HuH-7.5 (cell line): ENCODE measurements at places on chromosomes 6 and 20.
A peak's percentile ranks its signal among the peaks of the same experiment; 100 is the strongest.

DNA sequence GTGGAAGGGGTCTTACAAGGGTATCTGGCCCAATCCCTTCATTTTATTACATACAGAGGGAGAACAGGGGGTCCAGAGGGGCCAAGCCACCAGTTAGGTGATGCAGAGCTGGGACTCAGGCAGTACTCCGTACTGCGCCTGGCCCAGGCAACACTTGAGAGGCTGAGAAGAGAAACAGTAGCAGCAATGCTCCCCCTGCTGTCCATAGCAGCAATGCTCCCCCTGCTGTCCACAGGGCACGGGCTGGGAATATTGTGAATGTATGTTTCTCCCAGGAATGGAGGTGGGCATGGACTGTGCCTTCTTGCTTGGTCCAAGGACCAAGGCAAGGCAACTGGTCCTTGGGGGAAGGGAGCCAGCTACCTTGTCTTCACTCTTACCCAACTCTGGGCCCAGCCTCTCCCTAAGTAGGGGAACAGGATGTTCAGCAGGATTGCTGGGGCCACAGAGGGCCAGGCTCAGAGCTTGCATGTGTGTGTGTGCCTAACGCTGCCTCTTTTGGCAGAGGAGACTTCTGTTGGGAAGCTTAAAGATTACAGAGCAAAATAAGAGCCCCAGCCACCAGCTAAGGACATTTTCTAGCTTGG is 14.8 kb upstream of the FAM83C start:
- peak; percentile 88 for DNase-seq

DNA sequence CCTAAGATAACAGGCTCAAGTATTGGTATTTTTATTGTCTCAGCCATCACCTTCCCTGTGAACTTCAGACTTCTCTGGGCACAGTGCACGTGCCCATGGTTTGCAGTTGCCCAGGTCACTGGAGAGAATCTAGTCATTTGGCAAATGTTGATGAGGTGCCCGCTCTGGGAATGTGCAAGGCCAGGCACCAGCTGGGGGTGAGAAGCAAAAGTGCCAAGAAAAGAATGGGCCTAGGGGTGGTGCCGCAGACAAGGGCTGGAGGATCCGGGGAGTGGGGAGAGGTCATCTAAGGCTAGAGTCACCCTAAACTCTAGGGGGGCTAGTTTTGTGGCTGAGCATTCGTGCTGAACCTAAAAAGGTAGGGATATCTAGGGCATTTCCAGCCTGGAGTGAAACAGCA is 57.0 kb upstream of the VSTM2L start:
- DNase-seq, result no peak

DNA sequence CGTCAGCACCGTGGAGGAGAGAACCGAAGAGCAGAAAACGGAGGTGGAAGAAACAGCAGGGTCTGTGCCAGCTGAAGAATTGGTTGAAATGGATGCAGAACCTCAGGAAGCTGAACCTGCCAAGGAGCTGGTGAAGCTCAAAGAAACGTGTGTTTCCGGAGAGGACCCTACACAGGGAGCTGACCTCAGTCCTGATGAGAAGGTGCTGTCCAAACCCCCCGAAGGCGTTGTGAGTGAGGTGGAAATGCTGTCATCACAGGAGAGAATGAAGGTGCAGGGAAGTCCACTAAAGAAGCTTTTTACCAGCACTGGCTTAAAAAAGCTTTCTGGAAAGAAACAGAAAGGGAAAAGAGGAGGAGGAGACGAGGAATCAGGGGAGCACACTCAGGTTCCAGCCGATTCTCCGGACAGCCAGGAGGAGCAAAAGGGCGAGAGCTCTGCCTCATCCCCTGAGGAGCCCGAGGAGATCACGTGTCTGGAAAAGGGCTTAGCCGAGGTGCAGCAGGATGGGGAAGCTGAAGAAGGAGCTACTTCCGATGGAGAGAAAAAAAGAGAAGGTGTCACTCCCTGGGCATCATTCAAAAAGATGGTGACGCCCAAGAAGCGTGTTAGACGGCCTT is 41.6 kb downstream of the ZBTB2 start:
- DNase-seq, result no peak

DNA sequence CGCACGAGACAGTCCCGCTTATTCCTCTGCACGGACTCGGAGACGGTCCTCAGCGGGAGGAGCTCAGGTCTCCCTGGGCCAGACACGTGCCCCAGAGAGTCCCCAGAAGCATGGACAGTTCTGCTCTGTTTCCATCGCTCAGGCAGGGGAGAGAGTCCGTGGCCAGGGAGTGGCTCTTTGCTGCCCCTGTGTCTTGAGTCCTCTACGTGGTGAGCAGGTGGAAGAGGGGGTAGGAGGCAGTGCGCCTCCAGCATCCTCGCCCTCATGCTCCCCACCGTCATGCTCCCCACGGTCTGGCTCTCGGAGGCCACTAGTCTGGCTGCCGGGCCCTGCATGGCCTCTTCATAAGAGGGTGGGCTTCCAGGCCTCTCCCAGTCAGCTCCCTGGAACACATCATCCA is 8.9 kb downstream of the TAGAP start:
- no peak for DNase-seq

DNA sequence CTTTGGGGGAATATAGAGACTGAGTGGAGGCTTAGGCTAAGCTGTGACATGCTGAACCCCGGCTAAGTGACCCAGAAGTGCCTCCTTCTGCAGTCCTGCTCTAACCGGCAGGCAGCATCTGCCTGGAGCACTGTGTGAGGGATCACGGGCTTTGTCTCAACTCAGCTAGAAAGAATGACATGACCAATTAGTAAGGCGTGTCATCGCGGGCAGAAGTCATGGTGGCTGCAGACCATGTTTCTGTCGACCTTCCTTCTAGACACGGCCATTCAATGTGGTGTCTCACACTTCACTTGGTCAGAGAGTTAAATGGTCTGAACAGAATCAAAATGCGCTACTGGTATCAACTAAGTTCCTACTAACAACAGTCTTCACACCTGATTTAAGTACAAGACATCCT is 35.0 kb downstream of the HUS1B start:
- no peak for DNase-seq

GRCh38 chr20:43921227-43921780 is 6.7 kb downstream of the TOX2 start:
- no peak for DNase-seq

- no peak for DNase-seq
Measured at GRCh38 chr20:52829111-52829510, 143.0 kb upstream of the TSHZ2 start.

DNA sequence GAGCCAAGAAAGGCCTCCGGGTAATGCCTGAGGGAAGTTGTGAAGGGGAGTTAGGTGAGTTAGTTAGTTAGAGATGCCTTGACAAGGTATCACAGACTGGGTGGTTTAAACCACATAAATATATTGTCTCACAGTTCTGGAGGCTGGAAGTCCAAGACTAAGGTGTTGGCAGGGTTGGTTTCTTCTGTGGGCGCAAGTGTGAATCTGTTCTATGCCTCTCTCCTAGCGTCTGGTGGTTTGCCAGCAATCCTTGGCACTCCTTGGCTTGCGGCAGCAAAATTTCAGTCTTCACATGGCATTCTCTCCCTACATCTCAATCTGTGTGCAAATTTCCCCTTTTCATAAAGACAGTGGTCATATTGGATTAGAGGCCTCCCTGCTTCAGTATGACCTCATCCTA is 29.7 kb upstream of the RANBP9 start:
- DNase-seq, result no peak

- DNase-seq, result no peak
Measured at GRCh38 chr6:165641672-165642156, 21.3 kb downstream of the PDE10A start.

DNA sequence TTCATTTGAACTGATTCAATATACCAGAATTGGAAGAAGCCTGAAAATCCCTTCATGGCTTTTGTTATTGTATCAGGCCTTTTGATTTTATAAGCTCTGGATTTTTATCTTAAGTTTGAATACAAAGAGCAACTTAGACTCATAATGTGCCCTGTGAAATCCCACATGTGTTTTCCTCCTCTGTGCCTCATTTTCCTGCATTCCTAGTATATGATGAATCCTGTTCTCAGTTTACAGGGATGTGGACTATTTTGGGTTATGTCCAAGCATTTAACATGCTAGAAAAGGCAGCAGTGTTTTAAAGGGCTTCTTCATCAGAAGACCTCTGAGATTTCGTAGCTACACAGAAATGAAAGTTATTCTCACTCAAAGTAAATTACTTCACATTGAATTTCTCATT is 455.0 kb downstream of the RFPL4B start:
- no peak for DNase-seq

DNA sequence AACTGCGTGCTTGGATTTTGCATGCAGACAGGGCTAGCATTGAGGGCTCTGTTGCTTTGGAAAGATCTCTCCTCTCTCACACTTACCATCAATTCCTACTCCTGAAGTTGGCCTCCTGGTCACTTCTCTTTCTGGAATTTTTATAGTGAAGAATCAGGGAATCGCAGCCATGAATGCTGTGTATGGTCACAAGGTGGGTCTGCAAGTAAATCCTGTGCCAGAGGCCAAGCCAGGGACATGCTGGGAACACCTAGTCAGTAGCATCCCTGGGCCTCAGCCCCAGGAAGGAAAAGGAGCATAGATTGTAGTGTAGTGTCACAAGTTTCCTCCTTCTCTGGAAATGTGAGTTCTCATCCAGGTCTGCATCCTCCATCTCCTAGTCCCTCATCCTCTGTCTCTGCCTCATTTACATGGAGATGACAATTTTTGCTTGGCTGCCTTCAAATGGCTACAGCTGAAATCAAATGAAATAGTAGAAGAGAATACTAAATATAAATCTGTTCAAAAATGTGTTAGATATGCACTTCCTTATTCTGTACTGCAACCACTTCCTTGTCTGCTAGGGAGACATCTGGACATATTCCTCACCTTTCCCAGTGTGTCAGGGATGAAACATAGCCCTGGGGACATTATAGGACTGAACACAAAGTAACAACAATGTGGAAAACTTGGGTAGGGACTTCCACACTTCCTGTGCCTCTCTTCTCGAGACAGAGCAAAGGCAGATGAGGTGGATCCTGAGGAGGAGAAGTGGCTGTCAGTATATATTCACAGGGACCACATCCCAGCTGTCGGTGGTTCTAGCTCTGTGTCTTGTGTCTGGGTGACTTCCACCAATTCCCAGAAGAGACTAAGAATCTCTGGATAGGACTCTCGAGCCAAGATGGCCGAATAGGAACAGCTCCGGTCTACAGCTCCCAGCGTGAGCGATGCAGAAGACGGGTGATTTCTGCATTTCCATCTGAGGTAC is 17.0 kb downstream of the CST9 start:
- no peak for DNase-seq

- DNase-seq, result no peak
Measured at GRCh38 chr6:16217156-16217721, 21.1 kb upstream of the GMPR start.

DNA sequence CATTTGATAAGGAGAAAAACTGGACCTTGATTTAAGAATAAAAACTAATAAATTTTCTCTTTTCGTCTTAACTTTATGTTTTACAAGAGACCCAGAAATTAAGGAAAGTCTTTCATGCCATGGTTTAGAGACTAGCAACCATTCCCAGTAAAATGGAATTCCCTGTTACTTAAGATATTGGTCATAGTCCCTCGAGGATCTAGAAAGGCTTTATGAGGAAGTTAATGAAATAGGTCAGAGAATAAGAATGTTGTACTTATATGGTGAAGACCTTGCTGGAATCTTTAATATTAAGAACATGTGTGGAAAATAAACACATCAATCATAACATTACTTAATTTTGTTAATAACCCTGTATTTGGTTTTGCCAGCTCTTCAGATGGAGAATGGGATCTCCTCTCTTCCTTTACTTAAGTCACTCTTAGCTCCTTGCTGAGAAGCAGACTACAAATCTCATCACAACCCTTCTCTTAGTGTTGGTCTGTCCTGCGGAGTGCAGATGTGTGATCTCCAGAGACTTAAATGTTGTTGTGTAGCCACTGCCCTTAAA is 382.9 kb downstream of the QKI start:
- DNase-seq, result no peak

DNA sequence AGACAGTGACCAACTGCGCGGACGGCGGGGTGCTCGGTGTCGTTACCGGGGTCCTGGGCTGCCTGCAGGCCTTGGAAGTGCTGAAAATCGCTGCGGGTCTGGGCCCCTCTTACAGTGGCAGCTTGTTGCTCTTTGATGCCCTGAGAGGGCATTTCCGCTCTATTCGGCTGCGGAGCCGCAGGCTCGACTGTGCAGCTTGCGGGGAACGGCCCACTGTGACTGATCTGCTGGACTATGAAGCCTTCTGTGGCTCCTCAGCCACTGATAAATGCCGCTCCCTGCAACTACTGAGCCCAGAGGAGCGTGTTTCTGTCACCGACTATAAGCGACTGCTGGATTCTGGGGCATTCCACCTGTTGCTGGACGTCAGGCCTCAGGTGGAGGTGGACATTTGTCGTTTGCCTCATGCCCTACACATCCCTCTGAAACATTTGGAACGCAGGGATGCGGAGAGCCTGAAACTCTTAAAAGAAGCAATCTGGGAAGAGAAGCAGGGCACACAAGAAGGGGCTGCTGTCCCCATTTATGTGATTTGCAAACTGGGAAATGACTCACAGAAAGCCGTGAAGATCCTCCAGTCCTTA is 1.0 kb downstream of the MOCS3 start:
- no peak for DNase-seq

DNA sequence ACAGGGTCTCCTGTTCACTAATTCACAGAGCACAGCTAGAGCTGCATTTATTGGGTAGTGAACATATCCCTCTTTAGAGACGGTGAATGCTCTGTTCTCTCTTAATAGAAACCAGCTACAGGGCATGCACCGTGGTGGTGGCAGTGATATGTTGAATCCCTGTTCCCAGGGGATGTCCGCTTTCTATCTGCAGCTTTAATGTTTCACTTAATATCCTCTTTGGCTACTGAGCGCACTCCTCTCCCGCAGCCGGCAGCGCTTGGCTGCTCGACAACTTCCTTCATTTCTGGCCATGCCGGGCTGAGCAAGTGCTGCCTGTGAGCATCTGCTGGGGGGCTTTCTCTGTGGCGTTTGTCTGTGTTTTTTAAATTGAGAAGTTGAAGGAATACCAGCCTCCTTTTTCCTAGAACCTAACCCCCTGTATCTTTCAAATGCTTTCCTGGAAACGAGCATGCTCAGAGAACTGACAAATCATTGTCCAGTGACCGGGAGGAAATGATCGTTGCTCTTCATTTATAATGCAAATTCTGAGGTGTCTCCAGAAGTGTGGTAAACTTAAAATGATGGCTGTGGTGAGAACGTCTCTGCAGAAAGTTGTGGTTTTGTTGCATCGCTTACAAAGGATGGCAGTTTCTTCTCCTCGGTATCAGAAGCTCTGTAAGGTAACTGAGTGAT is 297.9 kb downstream of the UTRN start:
- no peak for DNase-seq

DNA sequence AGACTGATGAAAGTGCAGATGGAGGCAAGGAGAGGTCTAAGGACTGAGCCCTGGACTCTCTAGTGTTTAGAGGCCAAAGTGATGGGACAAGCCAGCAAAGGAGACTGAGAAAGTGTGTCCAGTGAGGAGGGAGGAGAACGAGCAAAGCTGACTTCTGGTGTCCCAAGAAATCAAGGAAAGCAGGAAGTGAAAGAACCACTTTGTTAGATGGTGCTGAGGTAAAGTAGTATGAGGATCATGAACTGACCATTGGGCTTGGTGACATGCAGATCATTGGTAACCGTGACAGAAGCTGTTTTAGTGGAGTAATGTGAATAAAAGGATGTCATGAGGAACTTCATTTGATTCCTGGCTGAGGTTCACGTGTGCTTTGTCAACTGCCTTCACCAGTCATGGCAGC is 108.4 kb downstream of the SLX4IP start:
- no peak for DNase-seq

GRCh38 chr6:29726001-29726400 is 2.8 kb downstream of the HLA-F start:
- no peak for DNase-seq

GRCh38 chr6:5199283-5199682 is 61.5 kb downstream of the LYRM4 start:
- DNase-seq, result no peak
